Stimulated activated CD8-positive, alpha-beta memory T cell treated with anti-CD3 and anti-CD28 coated beads, Interleukin-15, amount 100 ng/mL, for 48 hours (primary cell): ENCODE measurements at places on chromosomes 2 and 18.

- no peak for DNase-seq
These were observed 9.9 kb downstream of the SLC66A2 start for GRCh38 chr18:79941473-79942119.

DNA sequence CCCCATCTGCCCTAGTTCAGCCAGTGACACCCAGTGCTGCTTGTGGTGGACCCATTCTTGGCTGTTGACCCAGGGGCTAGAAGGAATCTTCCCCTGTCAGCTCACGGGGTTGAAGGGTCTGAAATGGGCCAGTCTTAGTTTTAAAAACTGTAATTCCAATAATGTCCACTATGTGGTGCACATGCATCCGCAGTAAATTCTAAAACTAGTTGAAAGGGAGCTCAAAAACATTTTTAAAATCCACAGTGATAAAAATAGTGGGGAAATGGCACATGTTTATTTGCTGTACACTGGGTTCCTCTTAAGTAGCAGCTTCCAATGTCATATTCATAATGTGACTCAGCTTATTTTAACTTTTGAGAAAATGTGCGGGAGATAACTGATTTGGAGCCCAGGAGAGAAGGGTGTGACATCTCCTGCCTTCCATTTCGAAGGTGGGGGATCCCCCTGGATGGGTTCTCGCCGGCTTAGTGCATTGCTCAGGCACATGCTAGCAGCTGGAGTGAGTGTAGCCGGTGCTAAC lies 32.8 kb downstream of the GRHL1 start:
- DNase-seq, result no peak

GRCh38 chr2:232042911-232043574 lies 81.5 kb downstream of the DIS3L2 start:
- no peak for DNase-seq

- no peak for DNase-seq
These were observed 101.1 kb downstream of the TWIST2 start for GRCh38 chr2:238948765-238949641.
